Activated T-helper 1 cell treated with anti-CD3 and anti-CD28 coated beads, Interleukin-2, amount 50 U/mL, for 16 hours (primary cell): ENCODE measurements at places on chromosomes 3 and 15.

GRCh38 chr3:56962206-56962605 lies 98.3 kb upstream of the SPATA12 start:
- no peak for DNase-seq

GRCh38 chr3:4908433-4909156 lies 70.6 kb upstream of the BHLHE40 start:
- DNase-seq: no peak

GRCh38 chr3:57544181-57545125 lies at the start of gene DNAH12:
DNAH12 (minus strand) TSS chr3:57544344; CDS start chr3:57542870, 1,474 bp downstream.
- no peak for DNase-seq

DNA sequence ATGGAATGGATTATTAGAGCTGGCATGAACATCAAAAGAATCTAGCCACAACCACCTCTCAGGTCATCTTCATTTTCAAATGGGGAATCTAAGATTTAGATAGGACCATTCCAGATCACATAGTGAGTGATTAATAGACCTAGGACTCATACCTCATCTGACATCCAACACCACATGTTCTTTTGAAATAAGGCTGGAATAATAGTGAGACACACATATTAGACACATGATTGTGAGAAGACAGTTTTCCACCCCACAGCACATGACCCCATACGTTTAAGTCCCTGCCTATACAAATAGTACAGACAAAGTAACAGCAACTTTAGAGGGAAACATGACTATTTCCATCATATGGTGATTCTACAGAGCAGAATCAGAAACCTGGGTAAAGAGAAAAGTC lies 344.7 kb upstream of the TPRG1 start:
- DNase-seq: no peak

DNA sequence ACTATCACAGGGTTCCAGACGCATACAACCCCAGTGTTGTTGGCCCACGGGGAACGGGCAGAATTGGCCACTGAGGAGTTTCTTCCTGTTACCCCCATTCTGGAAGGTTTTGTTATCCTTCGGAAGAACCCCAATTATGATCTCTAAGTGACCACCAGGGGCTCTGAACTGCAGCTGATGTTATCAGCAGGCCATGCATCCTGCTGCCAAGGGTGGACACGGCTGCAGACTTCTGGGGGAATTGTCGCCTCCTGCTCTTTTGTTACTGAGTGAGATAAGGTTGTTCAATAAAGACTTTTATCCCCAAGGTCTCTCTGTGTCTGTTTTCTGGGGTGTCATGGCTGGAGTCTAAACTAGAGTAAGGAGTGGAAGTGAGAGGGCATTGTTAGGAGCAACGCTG lies 5.7 kb upstream of the EIF4G1 start:
- DNase-seq: no peak
